ENCODE measurements at places on chromosomes 2 and 18.

DNA sequence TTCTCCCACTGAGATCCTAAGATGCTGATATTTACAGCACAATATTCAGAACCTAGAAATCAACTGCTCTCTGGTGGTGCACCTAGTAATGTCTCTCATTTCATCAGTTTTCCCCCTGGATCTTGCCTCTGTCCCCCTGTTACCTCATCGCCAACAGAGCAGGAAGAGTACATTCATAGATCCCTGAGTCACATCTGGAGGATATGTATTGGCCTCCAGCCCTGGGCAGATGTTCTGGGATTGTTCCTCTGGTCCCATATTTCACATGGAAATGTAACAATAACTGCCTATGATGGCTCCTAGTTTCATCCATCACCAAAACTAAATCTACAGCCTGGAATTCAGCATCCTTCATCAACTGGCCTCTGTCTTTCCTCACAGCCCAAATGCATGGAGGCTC lies 278.8 kb upstream of the SLC14A2 start:
- no peak for DNase-seq

DNA sequence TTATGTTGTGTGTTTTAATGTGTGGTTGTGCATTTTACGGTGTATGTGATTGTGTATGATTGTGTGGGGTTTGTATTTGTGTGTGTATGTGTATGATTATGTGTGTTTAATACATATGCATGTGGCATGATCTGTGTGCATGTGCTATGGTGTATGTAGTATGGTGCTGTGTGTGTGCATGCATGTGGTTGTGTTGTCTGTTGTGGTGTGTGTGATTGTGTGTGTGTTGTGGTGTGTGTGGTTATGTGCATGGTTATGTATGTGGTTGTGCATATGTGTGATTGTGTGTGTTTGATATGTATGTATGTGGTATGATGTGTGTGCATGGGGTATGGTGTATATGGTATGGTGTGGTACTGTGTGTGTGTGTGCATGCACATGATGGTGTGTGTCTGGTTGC lies 148.1 kb upstream of the AGAP1 start:
- no peak for DNase-seq

DNA sequence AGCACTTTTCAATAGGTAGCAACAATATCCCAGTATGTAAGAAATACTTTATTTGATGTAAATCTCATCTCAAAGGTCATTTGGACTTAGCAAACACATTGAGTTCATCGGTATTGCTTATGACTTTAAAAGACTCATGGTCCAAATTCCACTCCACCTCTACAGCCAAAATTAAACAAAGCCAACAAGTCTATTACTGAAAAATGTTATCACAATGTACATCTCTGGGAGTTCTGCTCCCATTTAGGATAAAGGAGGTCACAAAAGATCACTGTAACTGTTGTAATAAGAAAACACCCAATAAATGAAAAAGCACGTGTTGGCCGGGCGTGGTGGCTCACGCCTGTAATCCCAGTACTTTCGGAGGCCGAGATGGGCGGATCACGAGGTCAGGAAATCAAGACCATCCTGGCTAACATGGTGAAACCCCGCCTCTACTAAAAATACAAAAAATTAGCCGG lies 50.0 kb downstream of the ESCO1 start:
- DNase-seq = no peak

DNA sequence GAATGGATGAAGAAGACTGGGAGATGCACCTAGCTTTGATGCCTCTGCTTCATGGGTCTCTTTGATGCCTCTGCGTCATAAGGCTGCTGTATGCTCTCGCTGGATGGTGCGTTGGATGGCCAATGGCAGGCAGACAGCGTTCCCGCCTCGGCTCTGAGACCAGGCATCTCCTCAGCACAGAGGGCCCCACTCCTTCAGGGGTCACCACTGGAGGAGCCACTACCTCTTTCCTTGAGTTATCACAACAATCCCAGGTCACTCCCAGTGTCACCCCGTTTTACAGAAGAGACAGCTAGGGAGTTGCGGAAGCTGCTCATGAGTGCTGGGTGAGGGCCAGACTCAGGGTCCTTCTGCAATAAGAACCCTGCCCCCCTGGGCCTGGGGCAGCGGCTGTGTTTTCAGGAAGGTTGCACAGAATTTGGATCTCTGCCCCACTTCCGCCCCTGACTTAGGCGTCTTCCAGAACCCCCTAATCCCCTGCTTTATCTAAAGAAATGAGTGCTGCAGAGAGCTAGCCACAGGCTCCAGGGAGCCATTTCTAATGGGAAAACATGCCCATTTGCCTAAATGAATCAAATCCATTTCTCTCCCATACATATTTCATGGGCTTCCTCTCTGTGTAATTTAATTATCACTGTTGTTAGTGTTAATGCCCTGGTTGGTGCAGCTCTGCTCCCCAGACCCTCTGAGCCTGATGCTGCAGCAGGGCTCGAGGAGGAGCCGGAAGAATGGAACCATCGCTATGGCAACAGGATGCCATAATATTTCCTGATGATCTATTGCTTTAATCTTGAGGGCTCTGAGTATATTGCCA lies 131.8 kb upstream of the HS6ST1 start:
- DNase-seq = no peak

DNA sequence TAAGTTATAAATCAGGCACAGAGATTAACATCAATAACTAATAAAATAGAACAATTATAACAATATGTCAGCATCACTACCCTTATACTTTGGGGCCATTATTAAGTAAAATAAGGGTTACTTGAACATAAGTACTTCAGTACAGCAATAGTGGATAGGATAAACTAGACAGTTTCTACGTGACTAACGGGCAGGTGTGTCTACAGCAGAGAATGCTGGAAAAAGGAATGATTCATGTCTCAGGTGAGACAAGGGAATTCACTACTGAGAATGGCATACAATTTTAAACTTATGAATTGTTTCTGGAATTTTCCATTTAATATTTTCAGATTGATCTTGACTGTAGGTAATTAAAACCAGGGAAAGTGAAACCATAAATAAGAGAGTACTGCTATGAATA lies 5.5 kb downstream of the WDR75 start:
- no peak for DNase-seq

GRCh38 chr18:79410171-79410641 lies 14.5 kb downstream of the NFATC1 start:
- no peak for DNase-seq

GRCh38 chr2:53632714-53633113 lies 134.9 kb upstream of the CHAC2 start:
- DNase-seq = no peak

GRCh38 chr2:84839851-84840250 lies 41.0 kb downstream of the TRABD2A start:
- DNase-seq = no peak

GRCh38 chr2:81835321-81836000 lies 1530.9 kb upstream of the LRRTM1 start:
- DNase-seq = no peak

DNA sequence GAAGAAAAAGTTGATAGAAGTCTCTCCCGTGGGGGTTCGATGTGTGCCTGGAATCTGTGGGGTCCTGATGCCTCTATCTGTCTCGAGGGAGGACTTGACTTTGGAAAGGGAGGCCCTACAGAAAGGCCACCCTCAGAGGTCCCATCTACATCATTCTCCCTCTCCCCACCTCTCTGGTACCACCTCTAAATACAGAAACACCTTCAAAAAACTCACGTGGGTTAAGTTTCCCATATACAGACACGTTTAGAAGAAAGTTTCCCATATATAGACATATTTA lies 5.3 kb upstream of the TMEM37 start:
- no peak for DNase-seq

DNA sequence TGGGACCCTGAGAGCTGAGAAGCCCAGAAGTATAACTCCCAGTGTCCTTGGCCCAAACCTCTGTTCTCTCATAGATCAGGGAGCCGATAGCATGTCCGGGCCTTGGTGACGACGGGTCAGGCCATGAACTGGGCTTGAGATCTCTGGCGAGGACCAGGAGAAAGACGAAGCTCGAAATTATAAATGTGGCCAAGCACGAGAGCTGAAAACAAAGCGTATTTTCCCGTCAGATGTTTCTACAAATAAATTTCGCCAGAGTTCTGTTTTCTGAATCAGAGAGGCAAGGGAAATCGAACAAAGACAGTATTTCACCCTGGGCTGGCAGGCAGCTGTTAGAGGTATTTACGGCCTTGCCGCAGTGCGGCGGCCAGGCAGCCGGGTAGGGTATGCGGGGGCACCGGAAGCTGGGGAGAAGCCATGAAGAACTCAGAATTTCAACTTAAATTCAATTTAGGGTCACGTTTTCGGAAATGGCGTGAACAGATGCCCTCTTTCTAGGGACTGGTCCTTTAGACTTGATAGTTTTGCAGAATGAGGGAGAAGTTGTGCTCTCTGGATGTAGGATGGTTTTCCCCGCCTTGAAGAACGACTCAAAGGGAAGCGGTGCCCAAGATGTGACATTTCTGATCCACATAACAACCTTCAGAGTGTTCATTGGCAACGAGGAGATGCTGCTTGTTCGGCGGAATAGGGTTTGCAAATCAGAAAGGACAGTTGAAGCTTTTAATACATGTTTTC lies 9.6 kb downstream of the HOXD8 start:
- no peak for DNase-seq

GRCh38 chr2:217444932-217445331 lies 557.9 kb downstream of the TNS1 start:
- DNase-seq = no peak

- DNase-seq = no peak
Observed at GRCh38 chr2:191243154-191243553, 2.0 kb upstream of the MYO1B start.

DNA sequence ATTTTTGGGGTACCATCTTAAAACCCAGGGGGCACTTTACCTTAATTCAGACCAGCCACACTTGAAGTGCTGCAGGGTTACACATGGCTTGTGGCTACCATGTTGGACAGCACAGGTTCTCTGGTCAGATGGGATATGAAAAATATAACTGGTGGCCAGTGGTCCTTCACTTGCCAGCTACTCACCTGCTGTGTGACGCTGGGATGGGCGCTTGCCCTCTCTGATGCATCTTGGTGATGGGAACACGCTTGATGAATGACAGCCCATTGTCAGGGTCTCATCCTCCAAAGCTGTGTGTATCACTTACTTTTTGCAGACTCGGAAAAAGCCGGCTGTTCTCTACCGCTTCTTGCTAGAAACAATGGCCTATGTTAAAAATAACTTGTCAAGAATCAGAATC lies 22.5 kb downstream of the HJURP start:
- DNase-seq = no peak

DNA sequence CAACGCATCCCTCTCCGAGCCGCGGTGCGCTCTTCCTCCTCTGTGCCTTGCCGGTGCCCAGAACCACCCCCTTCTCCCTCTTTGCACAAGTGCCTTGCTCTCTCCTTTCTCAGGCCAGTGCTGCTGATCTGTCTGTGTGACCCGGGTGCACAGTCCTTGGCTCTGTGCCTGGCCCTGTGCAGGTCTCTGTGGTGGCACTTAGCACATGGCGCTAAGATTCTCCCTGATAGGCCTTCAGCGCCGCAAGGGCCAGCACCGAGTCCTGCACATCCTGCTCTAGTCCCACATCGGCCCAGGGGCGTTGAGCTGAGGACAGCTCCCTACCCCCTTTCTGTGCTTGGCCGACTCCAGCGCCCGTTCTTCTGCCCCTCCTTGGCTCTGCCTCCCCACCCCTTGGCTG lies 136.1 kb downstream of the NEDD4L start:
- no peak for DNase-seq

DNA sequence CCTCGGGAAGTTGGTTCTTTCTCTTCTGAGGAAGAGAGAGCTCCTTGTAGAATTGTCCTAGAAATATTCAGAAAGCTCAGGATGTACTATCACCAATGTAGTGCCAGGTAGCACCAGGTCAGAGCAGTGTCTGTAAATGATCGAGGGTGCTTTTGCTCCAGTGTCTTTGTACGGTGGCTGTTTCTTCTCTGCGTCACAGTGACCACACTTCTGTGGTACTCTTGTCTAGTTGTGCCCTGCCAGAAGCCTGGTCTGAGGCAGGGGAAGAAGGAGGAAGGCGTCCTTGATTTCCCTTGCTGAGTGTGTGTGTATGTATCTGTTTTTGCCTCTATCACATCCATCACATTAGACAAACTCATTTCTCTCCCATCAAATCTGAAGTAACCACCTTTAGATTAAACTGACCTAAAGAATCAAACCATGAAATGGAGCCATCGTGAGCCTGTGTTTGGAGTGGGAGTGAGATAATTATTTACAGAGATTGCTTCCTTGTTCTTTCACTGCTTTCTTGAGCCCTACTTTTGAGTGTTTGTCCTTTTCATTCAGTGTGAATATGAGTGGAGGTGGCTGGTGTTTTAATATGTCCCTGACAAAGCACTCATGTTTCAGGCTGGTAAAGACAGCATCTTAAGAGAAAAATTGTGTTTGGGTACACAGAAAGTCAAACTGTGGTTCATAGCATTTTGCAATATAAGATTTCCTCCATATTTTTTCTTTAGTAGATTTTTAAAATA lies 97.2 kb downstream of the ACOXL start:
- no peak for DNase-seq

DNA sequence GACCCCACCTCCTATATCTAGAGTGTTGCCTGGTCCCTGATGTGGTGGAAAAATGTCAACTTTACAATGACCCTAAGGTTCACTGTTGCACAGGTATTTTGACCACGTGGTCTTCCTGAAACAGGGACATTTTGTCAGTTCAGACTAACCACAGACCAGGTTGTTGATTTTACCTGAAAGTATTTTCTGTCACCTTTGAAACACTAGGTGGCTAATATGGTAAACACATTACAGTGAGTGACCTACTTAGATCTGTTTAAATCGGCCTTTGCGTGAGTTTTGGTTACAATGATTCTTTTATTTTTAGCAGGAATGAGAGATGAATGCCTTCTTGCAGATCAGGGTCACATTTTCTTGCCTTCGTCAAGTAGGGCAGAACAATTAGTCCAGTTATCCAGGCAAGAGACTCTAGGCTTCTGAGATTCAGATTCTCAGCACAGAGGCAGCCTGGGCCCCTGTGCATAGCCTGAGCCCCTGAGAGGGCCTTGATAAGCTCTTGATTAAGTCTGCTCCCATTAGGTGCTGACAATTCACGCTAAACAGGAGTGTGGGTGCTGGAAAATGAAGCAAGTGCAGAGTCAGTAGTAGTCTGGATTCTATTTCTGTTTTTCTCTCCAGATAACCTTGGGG lies 226.2 kb downstream of the KCNS3 start:
- DNase-seq = no peak

DNA sequence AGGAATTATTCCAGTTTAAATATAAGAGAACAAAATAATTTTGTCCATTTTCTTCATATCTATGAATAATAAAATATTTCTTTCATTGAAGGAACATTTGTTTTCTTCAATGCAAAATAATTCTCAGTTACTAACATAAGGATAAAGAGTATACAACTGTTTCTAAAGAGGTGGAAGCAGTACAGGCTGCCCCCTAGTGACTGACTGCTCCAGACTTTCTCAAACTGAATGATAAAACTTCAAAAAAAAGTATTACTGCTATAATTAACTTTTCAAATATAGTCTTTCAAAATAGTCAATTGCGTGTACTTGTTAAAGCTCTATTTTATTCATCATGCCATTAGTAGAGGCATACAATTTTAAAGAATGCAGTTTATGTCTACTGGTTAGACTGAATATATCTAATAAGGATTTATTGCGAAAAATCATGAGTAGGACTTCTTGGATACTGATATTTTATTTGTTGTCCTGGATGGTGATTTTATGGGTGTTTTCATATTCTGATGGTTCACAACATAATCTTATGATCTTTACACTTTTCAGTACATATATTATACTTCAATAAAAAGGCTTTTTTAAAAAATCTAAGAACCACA lies 100.1 kb downstream of the WDPCP start:
- DNase-seq = no peak

- no peak for DNase-seq
Observed at GRCh38 chr2:41400088-41400665, 647.6 kb upstream of the PKDCC start.
